Stimulated activated CD8-positive, alpha-beta memory T cell treated with anti-CD3 and anti-CD28 coated beads, Interleukin-4, amount 100 ng/mL, for 4 hours (primary cell): ENCODE measurements at places on chromosomes 2 and 18.

DNA sequence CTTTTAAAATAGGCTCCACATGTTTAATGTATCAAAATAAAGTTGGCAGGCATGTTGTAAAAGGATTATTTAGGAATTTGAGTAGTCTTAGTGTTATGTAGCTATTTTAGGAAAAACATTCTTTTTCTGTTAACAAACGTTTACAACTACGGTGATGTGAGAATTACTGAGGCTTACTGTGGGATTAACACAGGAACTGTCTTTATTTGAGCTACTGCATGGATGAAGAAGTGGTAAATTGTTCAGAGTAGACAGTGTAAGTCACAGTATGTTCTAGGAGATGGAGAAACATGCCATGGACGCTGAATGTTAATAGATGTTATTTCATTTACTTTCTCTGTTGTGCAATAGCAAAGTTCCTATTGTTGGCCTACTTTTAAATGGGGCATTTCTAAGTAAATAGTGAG, 1.6 kb downstream of the PPM1B start:
- DNase-seq = no peak

DNA sequence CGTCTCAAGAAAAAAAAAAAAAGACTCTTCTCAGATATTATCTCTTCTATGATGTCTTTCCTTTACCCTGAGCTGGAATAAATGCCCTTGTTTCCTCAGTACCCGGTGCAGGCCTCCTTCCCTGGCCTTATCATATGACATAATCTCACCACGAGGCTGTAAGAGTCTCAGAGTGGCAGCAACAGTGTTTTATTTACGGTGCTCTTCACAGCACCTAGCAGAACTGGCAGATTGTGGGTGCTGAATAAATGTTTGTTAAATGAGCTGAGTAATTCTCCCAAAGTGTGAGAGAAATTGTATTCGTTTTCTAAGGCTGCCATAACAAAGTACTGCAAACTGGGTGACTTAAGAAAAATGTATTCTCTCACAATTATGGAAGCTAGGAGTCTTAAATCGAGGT, 82.8 kb upstream of the CD28 start:
- no peak for DNase-seq

DNA sequence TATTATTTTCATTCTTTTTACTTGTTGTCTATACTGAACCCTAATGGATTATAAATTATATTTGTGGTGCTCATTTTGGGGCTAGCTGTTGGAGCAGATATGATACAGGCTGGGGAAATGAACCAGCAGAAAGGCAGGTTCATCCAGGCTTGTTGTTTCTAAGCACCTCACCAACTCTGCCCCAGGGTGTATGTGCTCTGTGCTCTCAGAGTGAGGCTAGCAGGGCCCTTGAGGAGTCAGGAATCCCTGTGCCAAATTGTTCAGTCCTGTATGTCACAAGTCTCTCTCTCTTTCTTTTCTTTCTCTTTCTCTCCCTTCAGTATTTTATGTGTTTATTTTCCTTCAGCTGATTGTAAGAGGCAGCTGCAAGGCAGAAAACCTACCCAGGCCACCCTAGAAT, 181.1 kb upstream of the DPP10 start:
- no peak for DNase-seq

DNA sequence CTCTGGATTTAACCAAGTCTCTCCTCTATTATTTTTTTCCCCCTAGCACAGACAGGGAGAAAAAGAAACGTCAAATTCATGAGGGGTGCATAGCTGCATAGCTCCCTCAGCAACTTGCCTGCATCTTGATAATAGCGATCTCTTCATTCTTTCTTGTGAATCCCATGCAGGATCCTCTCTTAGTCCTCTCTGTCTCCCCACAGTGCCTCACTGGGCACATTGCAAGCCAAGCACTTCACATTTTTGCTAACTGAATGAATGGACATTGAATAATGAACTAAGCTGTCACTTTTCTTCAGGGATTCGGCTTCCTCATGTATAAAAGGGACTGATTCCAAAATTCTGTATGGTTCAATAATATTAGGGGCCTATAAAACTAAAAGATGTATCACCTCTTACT, 2.9 kb upstream of the EPB41L3 start:
- no peak for DNase-seq

DNA sequence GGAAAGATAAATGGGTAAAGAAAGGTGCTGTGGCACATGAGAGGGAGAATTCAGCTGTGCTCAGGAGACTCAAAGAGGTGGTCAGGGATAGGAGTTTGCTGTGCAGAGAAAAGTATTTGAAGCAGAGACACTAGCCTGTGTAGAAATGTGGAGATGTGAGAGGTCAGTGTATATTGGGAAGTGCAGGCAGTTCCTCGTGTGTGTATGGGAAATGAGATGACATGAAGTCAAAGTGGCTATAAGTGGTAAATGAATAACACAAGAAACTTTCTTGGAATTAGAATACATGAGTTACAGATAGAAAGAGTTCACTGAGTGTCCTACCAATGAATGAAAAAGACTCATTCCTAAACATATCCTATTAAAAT, 11.6 kb downstream of the MAP3K20 start:
- no peak for DNase-seq

DNA sequence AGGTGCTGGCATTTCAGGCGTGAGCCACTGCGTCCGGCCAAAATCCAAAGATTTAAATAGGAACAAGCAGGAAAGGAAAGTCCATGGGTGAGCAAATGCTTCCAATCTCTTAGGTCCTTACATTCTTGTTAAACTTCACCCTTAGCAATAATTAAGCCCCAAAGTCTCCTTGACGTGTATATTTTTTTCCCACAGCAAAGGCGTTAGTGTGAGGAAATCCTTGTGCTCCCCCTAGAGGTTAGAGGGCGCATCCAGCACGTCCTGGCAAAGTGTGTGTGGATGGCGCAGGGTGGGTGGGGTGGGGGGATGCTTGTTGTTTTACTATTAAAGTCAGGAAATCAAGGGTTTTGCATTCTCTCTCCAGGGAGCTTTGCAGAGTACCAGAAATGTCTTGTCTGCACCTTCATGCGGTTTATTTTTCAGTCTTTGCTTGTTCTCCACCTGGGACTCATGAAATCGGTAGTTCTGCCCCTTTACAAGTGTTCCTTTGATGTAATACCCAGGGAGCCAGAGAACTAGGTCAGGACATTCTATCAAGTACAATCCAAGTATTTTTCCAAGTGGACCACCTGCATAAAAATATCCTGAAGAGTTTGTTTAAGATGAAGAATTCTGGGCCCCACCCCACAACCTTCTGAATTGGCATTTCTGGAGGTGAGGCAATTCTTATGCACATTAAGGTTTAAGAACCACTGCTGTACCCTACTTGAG, 22.2 kb upstream of the ITSN2 start:
- peak; percentile 16 for DNase-seq

GRCh38 chr2:234579231-234579962, 82.5 kb upstream of the ARL4C start:
- DNase-seq = no peak

DNA sequence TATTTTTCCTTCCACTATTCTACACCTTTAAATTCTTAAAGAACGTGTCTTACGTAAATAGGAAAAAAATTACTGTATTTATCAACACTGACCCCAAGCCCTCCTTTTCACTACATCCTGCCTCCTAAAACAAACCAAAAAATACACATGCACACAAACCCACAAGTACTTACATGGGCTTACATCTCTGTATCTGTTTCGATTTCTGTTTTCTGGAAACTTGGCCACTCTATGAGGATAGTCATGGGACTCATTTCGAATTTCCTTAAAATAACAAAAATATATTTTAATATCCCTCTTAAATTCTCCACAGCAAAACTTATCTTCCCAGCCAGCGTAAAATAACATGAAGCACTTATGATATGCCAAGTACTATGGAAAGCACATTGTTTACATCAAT, 25.0 kb downstream of the PTPN2 start:
- no peak for DNase-seq

DNA sequence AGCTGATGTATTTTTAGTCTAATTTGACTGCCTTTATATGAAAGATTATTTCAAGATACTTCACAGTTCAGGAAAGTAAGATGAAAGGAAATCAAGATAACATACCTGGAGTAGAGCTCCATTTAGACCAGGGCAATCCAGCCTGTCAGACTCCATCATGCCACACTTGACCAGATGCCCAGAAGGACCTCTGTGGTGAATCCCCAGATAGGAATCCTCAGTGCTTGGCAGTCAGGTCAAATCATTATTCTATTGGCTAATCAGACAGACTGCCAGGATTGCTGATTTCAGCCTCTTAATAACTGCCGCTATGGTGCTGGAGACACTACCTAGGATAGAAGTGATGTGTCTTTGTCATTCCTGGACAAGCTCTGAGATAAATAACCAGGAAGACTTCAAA, 404.2 kb downstream of the STK39 start:
- no peak for DNase-seq

DNA sequence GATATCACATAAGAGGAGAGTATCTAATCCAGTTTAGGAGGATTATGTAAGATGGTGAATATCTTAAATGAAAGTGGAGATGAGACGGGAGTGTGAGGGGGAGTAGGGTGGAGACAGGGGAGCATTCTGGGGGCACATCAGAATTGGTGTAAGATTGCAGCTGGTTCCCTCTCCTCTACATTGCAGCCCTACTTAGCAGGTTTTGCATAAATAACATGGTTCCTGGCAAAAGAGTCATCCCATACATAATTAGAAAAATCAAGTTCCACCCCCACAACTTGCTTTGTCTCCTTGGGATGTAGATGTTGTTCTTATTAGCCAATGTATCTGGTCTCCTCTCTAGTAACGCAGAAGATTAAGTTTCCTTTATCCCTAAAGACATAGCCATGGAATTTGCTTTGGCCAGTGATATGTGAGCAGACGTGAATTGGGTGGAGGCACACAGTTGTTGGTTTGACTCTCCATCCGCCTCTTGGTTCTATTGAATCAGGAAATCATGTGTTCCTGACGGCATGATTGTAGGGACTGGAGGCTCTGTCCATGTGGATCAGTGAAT, 137.9 kb downstream of the KLHL14 start:
- DNase-seq = no peak
